Foreskin keratinocyte (primary cell): ENCODE measurements at places on chromosomes 2 and 18. TPM values are rescaled to one million over a fixed set of nuclear protein-coding genes. Genes with fewer than 3 reads are reported as not detected.

The HOXD8 gene
- 7.0 and 9.7 TPM in 2 replicates for polyA plus RNA-seq

The GKN2 gene
- polyA plus RNA-seq: not detected in 2 replicates

The RFTN2 gene
- polyA plus RNA-seq: not detected in 2 replicates

The CHST9 gene
- polyA plus RNA-seq: not detected in 2 replicates

The ST8SIA3 gene
- polyA plus RNA-seq: not detected in 2 replicates

The SERPINB7 gene
- 127 and 133 TPM in 2 replicates for polyA plus RNA-seq

The LYPD6 gene
- polyA plus RNA-seq: 3.2 and 4.6 TPM in 2 replicates

The EFR3B gene
- 0.07 and 0.12 TPM in 2 replicates for polyA plus RNA-seq

The OTX1 gene
- 3.0 and 3.4 TPM in 2 replicates for polyA plus RNA-seq

The GTF2A1L gene
- 0.04 TPM in 1 of 2 replicates, not detected in the other for polyA plus RNA-seq

The SPRED2 gene
- 14.0 and 16.6 TPM in 2 replicates for polyA plus RNA-seq

The GALNT13 gene
- not detected in 2 replicates for polyA plus RNA-seq

The AMER3 gene
- polyA plus RNA-seq: not detected in 2 replicates

The PLGLB2 gene
- polyA plus RNA-seq: 0.11 TPM in 1 of 2 replicates, not detected in the other

The WNT6 gene
- polyA plus RNA-seq: not detected in 2 replicates

The CCDC85A gene
- polyA plus RNA-seq: 0.02 TPM in 1 of 2 replicates, not detected in the other

The MITD1 gene
- 35.7 and 40.6 TPM in 2 replicates for polyA plus RNA-seq

The HRH4 gene
- not detected in 2 replicates for polyA plus RNA-seq
